ENCODE measurements at places on chromosomes 6 and 20.

- DNase-seq, result no peak
Measured at GRCh38 chr6:39446909-39447308, 124.4 kb upstream of the KCNK16 start.

- no peak for DNase-seq
Measured at GRCh38 chr6:91276315-91276714, 689.4 kb upstream of the MAP3K7 start.

DNA sequence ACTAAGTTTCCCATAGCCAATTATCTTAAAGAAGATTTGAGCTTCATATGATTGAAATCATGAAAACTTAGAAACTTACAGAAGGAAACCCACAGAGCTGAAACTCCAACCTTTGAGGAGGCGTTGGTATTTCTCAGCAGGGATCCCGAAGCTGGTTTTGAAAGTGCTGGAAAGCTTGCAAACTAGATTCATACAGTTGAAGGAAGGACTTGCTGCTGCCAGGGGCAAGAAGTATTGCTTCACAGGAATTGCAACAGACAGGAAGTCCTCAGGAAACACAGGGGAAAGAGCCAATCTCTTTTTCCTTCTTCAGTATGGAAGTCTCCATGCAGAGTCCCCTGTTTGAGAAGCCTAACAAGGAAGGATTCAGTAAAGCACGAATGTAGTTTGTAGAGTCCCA, 419.7 kb downstream of the CD109 start:
- DNase-seq, result no peak

GRCh38 chr20:48682529-48683363, 145.1 kb downstream of the PREX1 start:
- no peak for DNase-seq

- DNase-seq, result no peak
Measured at GRCh38 chr6:47254051-47254450, 55.7 kb downstream of the TNFRSF21 start.

- no peak for DNase-seq
Measured at GRCh38 chr6:44896701-44897100, 431.4 kb upstream of the RUNX2 start.

GRCh38 chr6:15879371-15880261, 216.8 kb upstream of the DTNBP1 start:
- DNase-seq, result no peak

- no peak for DNase-seq
Measured at GRCh38 chr6:153131037-153131981, at the start of gene RGS17. RGS17 (minus strand) TSS chr6:153131282; CDS start chr6:153044018, 87,264 bp downstream.

DNA sequence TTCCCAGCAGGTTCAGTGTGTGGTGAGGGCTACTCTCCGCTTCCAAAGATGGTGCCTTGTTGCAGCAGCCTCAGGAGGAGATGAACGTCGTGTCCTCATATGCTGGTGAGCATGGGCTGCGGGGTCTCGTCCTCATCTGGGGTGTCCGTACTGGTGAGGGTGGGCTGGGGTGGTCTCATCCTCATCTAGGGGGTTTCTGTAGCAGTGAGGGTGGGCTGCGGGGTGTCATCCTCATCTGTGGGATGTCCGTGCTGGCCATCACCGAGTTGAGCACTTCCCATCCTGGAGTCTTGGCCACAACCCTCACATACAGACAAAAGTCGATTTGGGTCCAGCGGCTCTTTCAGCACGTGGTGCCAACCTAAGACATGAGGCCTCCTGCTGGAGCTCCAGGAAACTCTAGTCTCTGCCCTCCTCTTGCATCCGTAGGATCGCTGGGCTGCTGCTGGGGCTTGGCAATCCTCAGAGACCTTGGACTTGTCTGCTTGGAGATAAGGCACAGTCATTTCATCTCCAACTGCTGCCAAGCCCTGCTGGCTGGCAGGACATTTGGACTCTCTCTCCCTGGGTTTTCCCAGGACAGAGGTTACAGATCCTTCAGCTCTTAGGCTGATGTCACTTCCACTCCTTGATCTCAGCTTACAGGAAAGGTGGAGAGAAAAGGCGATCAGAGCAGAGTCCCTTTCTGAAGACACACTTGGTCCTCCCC, 160.4 kb downstream of the PACRG start:
- DNase-seq, result no peak

DNA sequence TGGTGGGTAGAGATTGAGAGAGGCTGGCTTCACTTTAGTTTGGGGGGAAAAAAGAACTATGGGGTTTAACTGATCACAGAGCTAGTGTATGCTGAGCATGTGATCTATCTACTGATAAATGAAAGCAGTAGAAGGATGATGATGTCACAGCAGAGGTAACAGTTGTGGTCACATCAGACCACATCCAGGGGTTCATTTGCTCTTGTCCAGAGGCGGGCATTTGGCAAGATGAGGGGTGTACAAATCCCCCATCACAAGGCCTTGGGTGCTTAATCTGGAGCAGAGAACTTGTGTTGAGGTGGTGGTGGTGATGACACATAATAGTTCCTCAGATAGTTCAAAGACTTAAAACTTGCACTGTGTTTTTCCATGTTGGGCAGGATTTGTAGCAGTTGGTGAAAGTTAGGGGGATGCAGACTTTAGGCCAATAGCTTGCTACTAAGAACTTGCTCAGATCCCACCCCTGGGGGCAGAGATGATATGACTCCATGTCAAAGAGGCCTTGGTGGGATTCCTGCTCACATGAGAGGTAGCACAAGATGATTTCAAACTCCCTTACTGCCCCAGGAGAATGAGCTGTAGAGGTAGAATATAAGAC, 63.4 kb downstream of the PRDM1 start:
- DNase-seq, result no peak

GRCh38 chr20:10665791-10666190, 8.0 kb downstream of the JAG1 start:
- DNase-seq, result no peak

DNA sequence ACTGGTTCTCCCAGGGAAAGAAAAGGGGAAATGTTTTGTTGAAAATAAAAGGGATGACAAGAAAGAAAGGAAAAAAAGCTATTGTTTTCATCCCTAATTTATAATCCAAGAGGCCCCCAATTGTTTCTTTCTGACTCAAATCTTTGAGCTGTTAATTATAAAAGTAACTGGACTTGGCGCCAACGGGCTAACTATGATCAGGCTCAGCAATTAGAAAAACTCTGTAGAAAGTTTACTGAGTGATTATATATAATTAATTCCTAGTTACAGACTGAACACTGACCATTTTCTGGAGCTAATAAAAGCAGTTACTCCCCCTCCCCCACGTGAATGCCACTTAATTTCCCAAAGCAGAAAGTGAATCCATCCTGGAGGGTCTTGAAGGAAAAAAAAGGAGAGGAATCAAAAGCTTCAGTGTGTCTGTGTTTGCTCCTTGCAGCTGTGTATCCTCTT, 3.2 kb downstream of the ZMYND8 start:
- DNase-seq, result no peak

- no peak for DNase-seq
Measured at GRCh38 chr6:124772733-124773319, 189.4 kb upstream of the RNF217 start.

DNA sequence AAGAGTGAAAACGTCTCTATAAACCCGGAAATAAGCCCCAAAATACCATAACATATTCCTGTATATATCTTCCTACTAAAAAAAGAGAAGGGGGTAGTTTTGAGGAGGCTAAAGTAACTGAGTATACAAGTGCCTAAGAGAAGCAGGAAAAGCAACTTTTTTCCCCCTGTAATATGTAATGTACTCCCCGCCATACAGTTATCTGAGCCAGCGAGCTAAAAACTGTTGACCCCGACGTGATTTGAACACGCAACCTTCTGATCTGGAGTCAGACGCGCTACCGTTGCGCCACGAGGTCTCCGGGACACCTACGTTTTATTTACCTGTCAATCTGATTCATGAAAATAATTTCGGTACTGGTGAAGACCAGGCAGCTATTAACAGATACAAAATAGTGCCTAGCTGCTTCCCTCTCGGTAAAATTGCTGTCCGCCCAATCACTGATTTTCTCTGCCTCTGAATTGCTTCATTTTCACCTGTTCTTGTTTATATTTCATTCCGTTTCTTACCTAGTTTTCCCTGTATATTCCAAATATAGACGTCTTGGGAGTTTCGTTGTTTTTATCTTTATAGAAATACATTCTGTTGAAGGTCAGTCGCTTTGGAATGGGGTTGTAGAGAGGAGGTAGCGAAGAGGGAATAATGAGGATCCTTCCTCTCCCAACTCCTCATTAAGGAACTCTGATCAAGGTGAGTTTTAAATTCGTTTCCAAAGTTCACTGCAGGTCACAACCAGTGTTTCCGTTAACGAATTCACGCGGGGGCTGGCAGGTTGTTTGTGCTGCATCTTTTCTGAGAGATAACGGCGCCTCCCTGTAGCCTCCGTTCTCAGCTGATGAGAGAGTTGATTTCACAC, 33.6 kb upstream of the BTN3A2 start:
- DNase-seq, result peak; percentile 26

GRCh38 chr20:17827759-17828559, 128.2 kb downstream of the BANF2 start:
- DNase-seq, result no peak

DNA sequence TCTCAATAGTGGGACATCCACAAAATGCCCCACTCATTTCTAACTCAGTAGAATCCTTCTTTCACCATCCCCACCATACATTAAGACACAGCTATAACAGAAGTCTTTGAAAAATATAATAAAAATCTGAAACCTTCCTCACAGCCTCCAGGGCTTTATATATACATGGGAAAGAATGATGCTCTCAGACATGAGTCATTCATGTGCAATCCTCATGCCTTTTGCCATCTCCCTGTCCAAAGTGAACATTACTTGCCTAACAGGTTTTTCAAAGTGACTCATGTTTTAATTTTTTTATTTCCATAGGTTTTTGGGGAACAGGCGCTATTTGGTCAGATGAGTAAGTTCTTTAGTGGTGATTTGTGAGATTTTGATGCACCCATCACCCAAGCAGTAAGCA, 162.7 kb downstream of the RALGAPA2 start:
- no peak for DNase-seq

DNA sequence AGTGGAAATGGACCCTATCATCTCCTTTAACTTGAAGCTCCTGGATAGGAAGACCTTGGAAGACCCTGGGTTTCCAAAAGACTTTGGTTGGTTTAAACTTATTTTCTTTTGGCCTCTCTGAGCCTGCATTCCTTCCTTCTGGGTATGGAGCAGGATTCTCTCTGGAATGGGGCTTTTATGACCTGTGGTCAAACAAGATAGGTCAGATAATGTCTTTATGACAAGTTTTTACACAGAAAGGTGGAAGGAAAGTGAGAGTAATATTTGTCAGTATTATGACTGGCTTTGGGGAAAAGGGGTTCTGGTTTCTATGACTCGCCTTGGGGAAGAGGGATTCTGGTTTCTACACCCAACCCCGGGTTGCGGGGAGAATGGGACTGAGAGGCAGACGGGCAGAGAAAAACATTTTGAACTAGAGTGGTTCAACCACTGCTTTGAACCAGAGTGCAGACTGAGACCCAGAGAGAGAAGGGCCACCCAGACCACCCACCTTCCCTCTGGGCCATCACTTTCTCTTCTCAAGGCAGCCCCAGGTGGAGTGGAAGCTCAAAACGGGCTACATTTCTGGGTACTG, 37.6 kb upstream of the KCNK5 start:
- no peak for DNase-seq

DNA sequence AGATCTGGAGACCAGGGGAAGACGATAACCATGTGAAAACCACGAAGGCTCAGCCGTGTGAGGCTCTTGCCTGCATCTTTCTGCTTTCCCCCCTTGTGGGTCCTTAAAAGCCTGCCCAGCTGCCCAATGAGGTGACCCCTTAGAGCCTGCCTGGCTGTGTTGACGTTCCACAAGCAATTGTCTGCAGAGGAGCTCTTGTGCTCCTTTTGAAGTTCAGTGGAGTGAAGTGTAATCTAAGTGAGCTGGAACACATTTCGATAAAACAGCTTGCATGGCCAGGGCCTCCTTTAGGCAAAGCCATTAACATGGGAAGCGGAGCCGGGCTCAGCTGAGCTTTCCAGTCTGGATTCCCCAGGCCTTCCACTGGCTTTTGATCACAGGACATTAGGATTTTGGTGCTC, 27.3 kb upstream of the TCP11 start:
- DNase-seq, result no peak

DNA sequence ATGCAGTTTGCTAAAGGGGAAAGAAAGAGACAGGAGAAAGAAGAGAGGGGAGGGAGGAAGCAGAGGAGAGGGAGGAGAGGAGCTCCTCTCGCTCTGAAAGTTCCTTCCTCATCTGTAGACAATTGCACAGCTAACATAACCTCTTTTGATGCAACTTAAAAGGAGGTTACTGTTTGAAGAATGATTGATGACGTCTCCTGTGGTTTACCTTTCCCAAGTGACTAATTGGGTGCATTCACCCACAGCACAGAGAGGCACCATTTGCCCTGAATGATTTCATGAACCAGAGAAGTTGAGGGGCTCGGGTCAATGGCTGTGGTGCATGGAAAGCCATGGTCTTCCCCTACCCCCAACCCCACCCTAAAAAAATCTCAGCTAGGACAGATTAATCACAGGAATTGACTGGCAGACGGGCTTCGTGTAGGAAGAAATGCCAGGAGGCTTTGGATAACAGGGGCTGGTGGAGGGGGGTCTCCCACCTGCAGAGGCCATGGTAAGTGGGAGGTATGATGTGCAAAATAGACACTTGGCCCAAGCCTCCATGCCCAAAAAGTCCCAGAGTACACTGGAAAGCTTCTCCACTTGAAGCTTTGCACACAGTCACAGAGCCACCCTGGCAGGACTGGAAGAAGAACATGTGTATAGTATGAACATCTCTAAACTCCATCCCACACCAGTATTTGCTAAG, 213.7 kb downstream of the ANKRD60 start:
- no peak for DNase-seq

- DNase-seq, result no peak
Measured at GRCh38 chr6:147260091-147260490, 55.9 kb downstream of the STXBP5 start.

DNA sequence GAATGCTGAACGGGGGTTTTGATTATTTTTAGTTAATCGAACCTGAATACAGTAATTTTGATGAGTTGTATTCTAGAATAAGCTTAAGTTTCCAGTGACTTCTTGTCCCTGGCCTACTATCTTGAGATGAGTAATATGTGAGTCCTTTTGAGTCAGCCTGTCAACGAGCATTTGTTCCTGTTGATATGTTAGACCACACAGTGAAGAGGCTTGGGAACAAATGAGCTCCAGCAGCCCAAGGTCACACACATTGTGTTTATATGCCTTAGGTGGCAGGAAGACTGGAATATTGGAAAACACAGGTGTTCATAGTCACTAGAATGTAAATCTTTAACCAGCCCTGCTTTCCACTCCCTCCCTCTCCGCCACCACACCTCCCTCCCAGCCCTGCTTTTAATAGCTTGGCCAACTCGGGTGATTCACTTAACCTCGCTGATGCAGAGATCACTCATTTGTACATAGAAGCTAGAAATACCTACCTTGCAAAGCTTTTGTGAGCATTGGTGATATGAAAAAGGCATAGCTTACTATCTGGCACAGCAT, 9.1 kb downstream of the SMPDL3A start:
- no peak for DNase-seq

DNA sequence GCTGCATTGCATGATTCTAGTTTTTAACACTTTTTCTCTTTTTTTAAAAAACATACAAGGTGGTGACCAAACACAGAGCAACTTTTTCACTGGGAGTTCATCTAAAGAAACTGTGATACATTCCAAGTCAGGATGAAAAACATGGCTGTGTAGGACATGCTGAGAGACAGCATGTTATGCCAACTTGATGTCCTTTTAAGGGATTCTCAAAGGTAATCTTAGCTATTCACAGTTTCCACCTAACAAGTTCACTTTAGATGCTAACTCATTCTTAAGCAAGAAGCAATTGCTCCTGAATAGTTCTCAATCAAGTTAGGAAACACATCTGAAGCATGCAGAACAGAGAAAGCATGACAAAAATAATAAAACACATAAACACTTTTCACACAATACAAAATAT, 3.3 kb downstream of the ASCC3 start:
- no peak for DNase-seq

All from stimulated activated CD8-positive, alpha-beta memory T cell treated with anti-CD3 and anti-CD28 coated beads, Interleukin-4, amount 100 ng/mL, for 1 hour (primary cell).